ENCODE measurements at places on chromosomes 13 and 19.

GRCh38 chr13:97460004-97460775, 26.2 kb downstream of the RAP2A start:
- DNase-seq: no peak

DNA sequence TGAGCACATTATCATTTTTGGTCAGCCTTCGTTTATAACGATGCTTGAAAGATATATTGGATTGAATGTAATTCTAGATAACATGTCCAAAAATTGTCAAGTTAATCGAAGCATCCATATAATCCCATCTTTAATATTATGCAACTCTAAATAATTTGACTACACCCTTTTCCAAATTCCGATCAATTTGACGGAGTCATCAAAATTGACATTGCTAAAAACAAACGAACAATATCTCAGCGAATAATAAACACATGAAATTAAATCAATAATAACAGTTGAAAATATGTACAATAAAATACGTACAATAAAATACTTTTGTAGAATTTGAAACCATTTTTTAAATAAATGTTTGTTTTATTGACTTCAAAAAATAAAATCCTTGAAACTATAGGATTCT, 1516.4 kb downstream of the EFNB2 start:
- no peak for DNase-seq

DNA sequence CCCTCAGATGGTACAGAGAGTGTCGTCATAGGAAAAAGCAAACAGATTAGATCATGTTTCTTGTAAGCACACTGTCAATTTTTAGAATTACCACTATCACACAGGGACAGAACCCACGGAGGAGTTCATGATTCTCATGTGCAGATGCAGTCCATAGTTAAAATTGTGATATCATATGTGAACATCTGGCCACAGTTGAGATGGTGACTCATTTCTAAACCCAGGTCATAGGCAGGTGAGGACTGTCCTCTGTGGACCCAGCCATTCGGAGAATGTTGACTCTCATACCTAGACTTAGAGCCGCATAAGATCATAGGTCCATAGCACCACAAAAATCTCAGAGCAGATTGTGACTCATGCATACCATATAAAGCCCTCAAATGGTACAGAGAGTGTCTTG, 17.8 kb upstream of the ZNF730 start:
- no peak for DNase-seq

DNA sequence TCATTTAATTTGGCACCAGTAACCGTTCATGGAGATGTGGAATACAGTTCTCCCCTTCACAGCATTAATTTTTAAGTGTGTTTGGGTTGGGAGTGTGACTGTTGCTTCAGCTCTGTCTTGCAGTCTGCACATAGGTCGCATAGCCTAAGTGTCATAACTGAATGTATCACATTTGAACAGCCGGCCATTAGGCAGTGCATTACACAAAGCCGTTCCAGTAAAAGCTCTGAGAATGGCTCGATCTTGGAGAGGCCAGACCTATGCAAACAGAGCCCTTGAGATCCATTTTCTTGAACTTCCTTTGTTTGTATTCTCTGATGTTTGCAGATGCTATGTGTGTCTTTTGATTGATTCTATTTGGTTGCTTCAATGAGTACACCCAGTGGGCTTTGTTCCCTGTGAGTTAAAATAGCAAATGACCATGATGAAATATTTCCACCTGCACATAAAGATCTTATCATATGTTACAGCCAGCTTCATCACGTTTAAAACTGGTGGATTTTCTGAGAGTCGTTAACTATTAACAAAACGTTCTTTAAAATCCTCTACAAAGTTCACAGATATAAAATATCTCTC, 1104.9 kb upstream of the SLC10A2 start:
- DNase-seq: no peak

GRCh38 chr13:52894413-52894812, 46.0 kb upstream of the PCDH8 start:
- no peak for DNase-seq

GRCh38 chr19:15238639-15239155, 6.4 kb upstream of the EPHX3 start:
- DNase-seq: no peak

DNA sequence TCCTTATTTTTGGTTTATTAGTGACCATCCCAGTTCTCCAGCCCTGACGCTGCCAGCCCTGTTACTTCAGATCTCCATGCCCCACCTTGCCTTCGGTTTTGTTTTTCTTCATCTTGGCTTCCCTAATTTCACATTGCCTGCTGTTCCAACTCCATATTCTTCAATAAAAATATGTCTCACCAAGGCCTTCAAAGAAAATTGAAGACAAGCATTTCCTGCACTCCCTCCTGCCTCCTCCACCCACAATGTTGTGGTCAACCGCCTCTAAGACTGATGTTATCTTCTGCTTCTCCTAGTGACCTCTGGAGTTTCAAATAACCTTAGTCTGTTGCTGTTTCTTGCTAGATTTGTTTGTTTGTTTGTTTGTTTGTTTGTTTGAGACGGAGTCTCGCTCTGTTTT, 14.6 kb downstream of the PLD3 start:
- no peak for DNase-seq

- no peak for DNase-seq
These were observed 3.2 kb upstream of the ABCC4 start for GRCh38 chr13:95304453-95304852.

- DNase-seq: no peak
These were observed 4.7 kb downstream of the SPPL2B start for GRCh38 chr19:2333027-2333806.

DNA sequence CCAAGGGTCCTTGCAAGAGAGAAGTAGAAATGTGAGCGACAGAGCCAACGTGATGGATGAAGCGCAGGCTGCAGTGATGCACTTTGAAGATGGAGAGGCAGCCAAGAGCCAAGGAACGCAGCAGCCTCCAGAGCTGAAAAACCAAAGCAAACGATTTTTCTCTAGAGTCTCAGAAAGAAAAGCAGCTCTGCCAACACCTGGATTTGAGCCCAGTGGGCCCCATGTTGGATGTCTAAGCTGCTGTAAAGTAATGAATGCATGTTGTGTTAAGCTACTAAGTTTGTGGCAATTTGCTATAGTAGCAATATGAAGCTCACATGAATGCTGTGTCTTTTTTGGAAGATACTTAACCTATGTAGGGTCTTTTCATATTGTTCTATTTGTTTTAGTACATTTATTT, 894.3 kb downstream of the EFNB2 start:
- no peak for DNase-seq

- DNase-seq: no peak
These were observed 2.9 kb downstream of the KLF2 start for GRCh38 chr19:16327501-16327900.
